Effector CD8-positive, alpha-beta T cell (primary cell): ENCODE measurements at places on chromosomes 6 and 20.

- no peak for DNase-seq
Measured at GRCh38 chr6:124482071-124482491, 480.2 kb upstream of the RNF217 start.

- DNase-seq: no peak
Measured at GRCh38 chr6:153673750-153674149, 365.3 kb upstream of the OPRM1 start.

DNA sequence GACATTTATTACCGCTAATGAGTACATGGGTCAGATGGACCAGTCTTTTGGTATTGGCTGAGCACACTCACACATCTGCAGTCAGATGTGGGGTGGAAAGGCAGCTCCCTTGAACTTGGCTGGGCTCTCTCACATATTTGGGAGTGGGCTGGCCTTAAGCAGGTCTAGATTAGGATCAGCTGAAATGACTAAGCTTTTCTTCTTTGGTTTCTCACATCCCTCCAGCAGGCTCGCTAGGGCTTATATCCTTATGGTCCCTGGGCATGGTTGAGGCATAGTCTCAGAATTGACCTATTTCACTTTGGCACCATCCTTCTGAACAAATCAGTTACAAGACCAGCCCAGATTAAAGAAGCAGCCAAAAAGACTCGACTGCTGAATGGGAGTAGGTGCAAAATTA lies 14.4 kb upstream of the PLCB1 start:
- no peak for DNase-seq

GRCh38 chr6:79710127-79710526 lies 79.0 kb downstream of the SH3BGRL2 start:
- DNase-seq: no peak

- peak; percentile 7 for DNase-seq
Measured at GRCh38 chr6:125906158-125906998, 50.2 kb upstream of the HINT3 start.

DNA sequence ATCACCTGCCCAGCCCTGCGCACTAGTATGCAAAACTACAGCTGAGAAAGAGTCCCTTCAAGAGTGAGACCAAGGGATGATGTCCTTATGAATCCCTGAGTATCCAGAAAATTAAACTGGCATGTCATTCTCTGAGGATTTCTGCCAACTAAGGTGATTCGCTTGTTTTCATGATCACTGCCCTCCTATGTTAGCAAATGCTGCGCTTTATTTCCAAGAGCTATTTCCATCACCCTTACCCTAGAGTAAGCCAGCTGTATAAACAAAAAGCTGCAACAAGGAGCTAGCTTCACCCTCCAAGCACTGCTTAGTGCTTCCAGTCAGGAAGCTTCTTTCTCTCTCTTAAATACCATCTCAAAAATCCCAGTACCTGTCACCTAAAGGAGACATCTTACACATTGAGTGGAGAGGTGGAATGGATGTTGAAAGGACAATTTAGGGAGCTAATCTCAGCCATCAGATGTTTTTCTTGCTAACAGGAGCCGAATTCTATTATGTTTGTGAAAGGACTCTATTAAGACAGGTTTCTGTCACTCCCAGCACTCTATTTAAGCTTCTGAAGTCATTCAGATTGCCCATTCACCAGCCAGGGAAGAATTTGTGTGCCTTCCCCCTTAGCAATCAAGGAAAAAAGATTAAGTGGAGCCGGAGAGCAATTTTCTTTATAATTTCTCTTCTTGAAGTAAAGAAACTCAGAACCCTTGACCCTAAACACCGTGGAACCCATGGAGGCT lies 322.2 kb downstream of the NRN1 start:
- no peak for DNase-seq

- no peak for DNase-seq
Measured at GRCh38 chr20:18666803-18667415, 79.1 kb downstream of the DTD1 start.

- no peak for DNase-seq
Measured at GRCh38 chr6:4925580-4925979, 78.3 kb downstream of the RPP40 start.

GRCh38 chr20:54606380-54606779 lies 131.0 kb downstream of the DOK5 start:
- no peak for DNase-seq

- no peak for DNase-seq
Measured at GRCh38 chr6:33104887-33105286, 29.1 kb downstream of the HLA-DPB1 start.

GRCh38 chr20:51461306-51461705 lies 81.2 kb downstream of the NFATC2 start:
- no peak for DNase-seq

GRCh38 chr20:56017560-56017959 lies 12.2 kb upstream of the CBLN4 start:
- no peak for DNase-seq

- DNase-seq: no peak
Measured at GRCh38 chr6:18406955-18407749, 20.0 kb downstream of the RNF144B start.

DNA sequence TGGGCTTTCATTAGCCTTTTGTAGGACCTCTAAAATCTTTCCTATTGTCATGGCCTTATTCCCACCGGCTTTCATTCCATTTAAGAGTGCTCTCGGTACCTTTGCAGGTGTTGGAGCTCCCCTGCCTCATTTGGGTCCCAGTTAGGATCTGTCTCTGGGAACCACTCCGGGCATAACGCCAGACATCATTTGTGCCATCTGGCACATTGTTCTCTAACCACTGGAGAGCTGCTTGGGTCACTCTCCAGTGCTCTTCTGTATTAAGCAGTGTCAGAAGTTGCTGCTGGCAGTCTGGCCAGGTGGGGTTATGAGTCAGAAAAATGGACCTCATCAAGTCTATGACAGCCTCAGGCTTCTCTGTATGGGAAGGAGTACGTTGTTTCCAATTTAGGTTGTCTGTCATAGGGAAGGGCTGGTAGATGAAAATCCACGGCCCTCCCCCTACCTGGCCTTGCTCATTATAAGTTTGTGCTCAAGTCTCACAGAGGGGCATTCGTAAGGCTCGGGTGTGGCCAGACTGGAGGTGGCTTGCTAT lies 62.9 kb upstream of the MOCS1 start:
- no peak for DNase-seq

GRCh38 chr6:151409260-151409659 lies 17.9 kb upstream of the ZBTB2 start:
- no peak for DNase-seq

GRCh38 chr6:105873211-105873704 lies 212.9 kb upstream of the PRDM1 start:
- no peak for DNase-seq

DNA sequence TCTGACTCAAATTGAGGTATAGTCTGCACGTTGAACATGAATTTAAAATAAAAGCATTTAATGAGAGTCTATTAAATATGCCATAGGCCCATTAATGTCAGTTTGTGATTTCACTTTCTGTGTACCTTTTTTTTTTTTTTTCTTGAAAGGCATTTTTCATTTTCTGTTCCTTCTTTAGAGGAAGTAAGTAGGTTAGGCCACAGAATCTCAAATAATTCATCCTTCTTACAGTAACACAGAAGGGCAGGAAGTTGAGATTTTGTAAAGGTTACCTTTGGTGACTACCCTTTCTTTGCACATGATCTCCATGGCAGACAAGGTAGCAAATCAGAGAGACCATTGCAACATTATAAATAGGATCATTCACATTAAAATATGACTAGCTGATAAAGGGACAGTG lies 9.6 kb downstream of the L3MBTL3 start:
- no peak for DNase-seq

- no peak for DNase-seq
Measured at GRCh38 chr20:63640086-63640485, 13.1 kb downstream of the STMN3 start.

DNA sequence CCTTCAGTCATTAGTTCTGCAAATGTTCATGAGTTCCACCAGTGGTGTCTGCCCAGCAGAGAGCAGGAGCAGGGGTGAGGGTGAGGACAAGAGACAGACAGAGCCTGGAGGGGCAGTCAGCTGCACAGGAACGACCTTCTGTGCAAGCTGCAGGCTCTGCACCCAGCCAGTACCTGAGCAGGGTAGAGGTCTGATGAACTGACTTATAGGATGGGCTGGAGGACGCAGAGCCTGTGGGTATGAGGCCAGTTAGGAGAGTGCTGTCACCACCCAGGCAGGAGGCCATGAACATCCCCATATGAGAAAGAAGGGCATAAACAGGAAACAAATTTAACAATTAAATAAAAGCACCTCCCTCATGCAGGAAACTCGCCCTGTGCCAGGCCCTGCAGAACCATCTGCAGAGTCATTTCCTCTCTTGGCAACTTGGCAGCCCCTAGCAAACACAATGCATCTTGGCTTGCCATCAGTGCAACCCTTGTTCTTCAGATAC lies 17.9 kb downstream of the C6orf15 start:
- DNase-seq: no peak

- DNase-seq: no peak
Measured at GRCh38 chr6:63897459-63897858, 261.9 kb downstream of the PHF3 start.

- no peak for DNase-seq
Measured at GRCh38 chr6:74208239-74208638, 512.2 kb downstream of the CD109 start.

GRCh38 chr6:134162932-134163331 lies 110.5 kb upstream of the SLC2A12 start:
- DNase-seq: no peak

GRCh38 chr20:23200914-23201313 lies 114.8 kb upstream of the CD93 start:
- DNase-seq: no peak

GRCh38 chr6:108113557-108114519 lies 39.3 kb upstream of the OSTM1 start:
- DNase-seq: no peak

- DNase-seq: no peak
Measured at GRCh38 chr6:49202924-49203536, 260.0 kb downstream of the MMUT start.

DNA sequence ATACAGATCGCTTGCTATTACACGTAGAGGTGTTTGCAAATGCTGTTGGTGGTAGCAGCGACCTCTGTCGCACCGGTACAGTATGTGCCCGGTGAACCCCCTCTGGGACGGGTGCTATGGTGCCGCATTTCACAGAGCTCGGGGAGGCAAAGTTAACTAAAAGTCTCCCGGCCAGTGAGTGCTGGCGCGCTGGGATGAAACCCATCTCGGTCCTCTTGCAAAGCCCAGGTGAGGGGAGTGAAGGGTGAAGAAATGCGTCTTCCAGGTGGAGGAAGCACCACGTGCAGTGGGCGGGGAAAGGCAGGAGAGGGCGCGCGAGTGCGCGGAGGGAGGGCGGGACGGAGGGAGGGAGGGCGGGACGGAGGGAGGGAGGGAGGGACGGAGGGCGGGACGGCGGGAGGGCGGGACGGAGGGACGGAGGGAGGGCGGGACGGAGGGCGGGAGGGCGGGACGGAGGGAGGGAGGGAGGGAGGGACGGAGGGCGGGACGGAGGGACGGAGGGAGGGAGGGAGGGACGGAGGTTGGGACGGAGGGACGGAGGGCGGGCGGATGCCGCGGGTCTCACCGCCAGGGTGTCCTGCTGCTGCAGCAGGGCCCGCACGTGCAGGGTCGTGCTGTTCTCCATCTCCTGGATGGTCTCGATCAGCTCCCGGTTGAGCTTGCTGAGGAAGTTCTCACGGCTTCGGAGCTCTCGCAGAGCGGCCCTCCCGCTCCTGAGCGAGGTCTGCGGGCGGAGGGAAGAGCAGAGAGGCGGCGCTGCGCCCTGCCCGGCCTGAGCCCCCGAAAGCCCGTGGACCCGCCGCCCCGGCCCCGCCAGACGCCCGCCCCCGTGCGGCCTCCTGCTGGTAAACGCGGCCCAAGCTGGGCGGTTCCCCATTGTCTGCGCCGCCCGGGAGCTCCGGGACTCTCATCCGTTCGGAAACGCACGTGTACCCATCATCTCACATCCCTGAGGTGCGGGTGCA lies 11.7 kb downstream of the C20orf96 start:
- DNase-seq: no peak

DNA sequence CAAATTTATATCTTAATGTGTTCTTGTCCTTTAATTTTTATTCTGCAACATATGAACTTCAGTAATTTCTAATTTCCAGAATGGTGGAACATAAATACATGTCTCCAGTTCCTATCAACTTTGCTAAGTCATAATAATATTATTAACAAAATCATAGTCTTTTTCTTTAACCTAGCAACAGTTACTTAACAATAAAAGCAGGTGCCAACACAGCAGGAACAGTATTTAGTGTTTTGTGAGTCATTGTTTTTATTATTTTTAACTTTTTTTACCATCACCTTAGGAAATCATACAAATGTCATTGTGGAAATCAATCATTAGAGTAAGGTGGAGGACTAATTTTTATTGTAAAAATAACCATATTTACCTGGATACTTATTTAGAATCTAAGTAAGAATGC lies 133.5 kb downstream of the PLCB1 start:
- no peak for DNase-seq

GRCh38 chr6:39411465-39411864 lies 89.0 kb upstream of the KCNK16 start:
- DNase-seq: no peak

GRCh38 chr6:166786704-166787293 lies 159.7 kb upstream of the RPS6KA2 start:
- no peak for DNase-seq

GRCh38 chr6:18264923-18265377 lies 620 bp upstream of the DEK start:
- DNase-seq: no peak

DNA sequence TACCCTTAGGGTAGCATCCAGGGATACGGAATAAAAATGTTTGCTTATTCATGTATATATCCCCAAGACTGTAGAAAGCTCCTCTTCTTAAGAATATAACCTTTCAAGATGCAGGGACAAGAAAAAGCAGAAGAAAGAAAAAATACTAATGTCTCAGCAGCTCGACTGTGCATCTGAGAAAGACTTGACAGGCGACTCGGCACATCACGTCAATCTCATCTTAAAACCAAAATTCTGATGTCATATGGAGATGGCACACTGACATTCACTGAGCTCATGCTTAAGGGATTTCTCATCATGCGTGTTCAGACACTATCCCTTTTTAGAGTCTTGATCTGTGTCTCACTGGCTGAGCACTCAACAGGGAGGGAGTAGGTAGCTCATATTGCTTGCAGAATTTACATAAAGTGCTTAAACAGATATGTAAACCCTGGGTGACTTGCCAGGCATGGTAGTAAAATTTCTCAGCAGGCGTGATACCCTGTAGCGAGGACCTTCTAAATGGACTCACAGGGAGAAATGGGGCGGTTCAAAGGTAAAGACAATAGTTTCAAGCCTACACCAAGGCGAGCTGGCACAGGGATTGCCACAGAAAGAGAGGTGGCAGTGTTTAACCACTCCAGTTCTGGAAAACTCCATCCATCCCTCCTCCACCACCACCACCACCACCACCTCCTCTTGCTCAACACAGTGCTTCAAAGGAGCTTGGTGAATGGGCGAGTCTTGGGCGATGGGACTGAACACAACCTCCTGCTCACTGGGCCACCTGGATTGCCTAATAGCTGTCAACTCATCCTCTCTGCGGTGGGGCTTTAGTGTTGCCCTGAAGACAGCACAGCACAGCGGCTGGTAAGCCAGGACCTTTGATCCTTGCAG lies 330.5 kb downstream of the TFAP2A start:
- DNase-seq: no peak

- DNase-seq: no peak
Measured at GRCh38 chr20:56420028-56420427, 8.0 kb downstream of the CASS4 start.
